ENCODE measurements at places on chromosomes 7 and 10. TPM values are rescaled to one million over a fixed set of nuclear protein-coding genes. Genes with fewer than 3 reads are reported as not detected.

GRCh38 chr10:115335366-115335765, 242.2 kb downstream of the ATRNL1 start:
- H3K27me3 ChIP-seq = no peaks in the 10 kb centered on the region
- H3K4me3 ChIP-seq = no peak overlapping the region
- H3K27ac ChIP-seq = no peak overlapping the region
- no peaks in the 10 kb centered on the region for H3K4me1 ChIP-seq

GRCh38 chr7:69759373-69759772, 161.1 kb downstream of the AUTS2 start:
- DNase-seq = no peak
- H3K27ac ChIP-seq = no peak overlapping the region
- H3K4me1 ChIP-seq = no peaks in the 10 kb centered on the region
- no peak overlapping the region for H3K4me3 ChIP-seq

DNA sequence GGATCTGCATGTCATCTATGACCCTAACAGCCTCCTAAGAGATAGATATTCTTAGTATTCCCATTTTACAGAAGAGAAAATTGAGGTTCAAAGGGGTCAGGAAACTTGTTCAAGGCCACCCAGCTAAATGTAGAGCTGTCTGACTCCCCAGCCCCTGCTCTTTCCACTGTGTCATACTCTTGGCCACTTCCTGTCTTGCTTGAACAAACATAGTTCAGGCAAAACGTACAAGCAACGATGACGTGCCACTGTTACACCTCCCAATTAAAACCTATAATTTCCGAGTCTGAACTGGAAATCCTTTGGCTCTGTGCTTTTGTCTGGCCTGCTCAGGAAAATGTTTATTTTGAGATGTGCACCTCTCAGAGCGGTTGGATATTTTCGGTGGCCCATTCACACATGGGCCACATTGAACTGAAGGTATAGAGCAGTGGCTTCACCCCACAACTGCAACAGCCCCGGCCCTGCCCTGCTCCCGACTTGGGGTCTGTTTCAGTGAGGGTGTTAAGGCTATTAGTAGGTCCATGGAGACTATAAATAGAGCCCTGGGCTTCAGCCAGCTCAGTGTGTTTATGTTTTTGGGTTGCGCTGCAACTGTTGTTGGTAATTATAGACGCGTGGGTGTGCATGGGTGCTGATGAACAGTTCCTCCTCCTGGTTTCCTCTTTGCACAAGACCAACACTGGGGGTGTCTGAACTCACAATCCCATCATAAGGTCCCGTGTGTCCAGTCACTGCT, 172.3 kb upstream of the ADO start:
- peak overlapping the region; percentile 81 for H3K27ac ChIP-seq

CPXM2 gene
- not detected for total RNA-seq

GRCh38 chr7:139370301-139370942, 10.7 kb downstream of the LUC7L2 start:
- no peak overlapping the region for H3K27ac ChIP-seq
- no peaks in the 10 kb centered on the region for H3K27me3 ChIP-seq
- peaks cover 56% of the 10 kb centered on the region for H3K4me1 ChIP-seq

All from activated T-helper 2 cell treated with anti-CD3 and anti-CD28 coated beads, Interferon-gamma antibody, Interleukin-2, Interleukin-4, amounts not matched to agents 10 μg/mL and 5 μg/mL and 100 μg/mL, durations not matched to agents 14 hours and 24 hours and 36 hours (primary cell).